ENCODE measurements at places on chromosomes 1 and 21. TPM values are rescaled to one million over a fixed set of nuclear protein-coding genes. Genes with fewer than 3 reads are reported as not detected.

MIXL1 gene
- total RNA-seq, result 6.4 TPM

GRCh38 chr1:187264995-187265602 is 436.4 kb downstream of the PLA2G4A start:
- H3K27ac ChIP-seq, result no peak overlapping the region
- peak; percentile 32 for DNase-seq
- H3K27me3 ChIP-seq, result no peaks in the 10 kb centered on the region
- no peak overlapping the region for H3K4me3 ChIP-seq

- no peaks in the 10 kb centered on the region for H3K4me1 ChIP-seq
- H3K27ac ChIP-seq, result no peak overlapping the region
- H3K36me3 ChIP-seq, result no peaks in the 10 kb centered on the region
- DNase-seq, result no peak
- H3K27me3 ChIP-seq, result no peaks in the 10 kb centered on the region
- no peak overlapping the region for H3K4me3 ChIP-seq
These were observed 50.9 kb downstream of the VANGL2 start for GRCh38 chr1:160451119-160451858.

DNA sequence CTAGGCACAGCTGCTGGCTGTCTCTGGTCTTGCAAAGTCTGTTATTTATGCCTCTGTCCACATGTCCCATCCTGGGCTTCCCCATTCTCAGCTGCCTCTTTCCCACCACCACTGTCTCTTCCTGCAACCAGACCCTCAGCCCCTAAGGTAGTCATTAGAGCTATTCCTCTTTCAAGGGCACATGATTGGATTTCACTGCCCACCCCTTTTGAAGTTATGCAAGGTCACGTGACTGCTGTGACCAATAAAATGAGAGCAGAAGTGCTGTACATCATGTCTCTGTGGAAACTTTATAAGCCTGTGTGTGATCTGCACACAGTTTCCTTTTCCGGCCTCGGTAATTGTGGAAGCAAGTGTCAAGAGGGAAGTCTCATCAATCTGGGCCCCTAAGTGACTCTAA is 136.6 kb upstream of the HMGB4 start:
- no peaks in the 10 kb centered on the region for H3K27me3 ChIP-seq
- H3K4me1 ChIP-seq, result no peaks in the 10 kb centered on the region
- peaks cover 28% of the 10 kb centered on the region for H3K36me3 ChIP-seq
- no peak overlapping the region for H3K27ac ChIP-seq
- no peak for DNase-seq
- H3K4me3 ChIP-seq, result no peak overlapping the region

NID1 gene
- total RNA-seq, result 19.2 TPM

LRRC53 gene
- total RNA-seq, result not detected

DMBX1 gene
- total RNA-seq, result 1.7 TPM

DNA sequence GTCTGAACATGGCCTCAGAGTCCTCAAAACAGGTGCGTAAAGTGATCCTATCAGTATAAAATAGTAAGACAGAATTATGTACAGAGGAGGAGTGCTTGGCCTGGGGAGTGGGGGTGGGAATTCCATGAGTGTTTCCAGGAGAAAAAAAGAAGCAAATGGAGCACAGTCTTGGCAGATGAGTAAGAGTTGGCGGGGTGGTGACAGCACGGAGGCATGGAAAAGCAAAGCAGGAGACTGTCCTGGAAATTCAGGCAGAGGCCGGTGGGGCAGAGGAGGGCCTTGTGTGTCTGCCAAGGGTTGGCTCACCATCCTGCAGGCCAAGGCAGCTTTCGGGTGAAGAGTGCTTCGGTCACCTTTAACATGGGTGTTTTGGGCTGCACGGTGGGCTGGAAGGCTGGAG is 63.4 kb downstream of the OPTC start:
- no peak for DNase-seq
- H3K27me3 ChIP-seq, result no peaks in the 10 kb centered on the region
- no peaks in the 10 kb centered on the region for H3K36me3 ChIP-seq
- peaks cover 41% of the 10 kb centered on the region for H3K4me1 ChIP-seq

- no peaks in the 10 kb centered on the region for H3K27me3 ChIP-seq
- no peak for DNase-seq
- H3K36me3 ChIP-seq, result no peaks in the 10 kb centered on the region
- H3K27ac ChIP-seq, result no peak overlapping the region
- no peak overlapping the region for H3K4me3 ChIP-seq
- H3K4me1 ChIP-seq, result no peaks in the 10 kb centered on the region
These were observed 13.0 kb downstream of the RGS1 start for GRCh38 chr1:192588546-192588945.

DNA sequence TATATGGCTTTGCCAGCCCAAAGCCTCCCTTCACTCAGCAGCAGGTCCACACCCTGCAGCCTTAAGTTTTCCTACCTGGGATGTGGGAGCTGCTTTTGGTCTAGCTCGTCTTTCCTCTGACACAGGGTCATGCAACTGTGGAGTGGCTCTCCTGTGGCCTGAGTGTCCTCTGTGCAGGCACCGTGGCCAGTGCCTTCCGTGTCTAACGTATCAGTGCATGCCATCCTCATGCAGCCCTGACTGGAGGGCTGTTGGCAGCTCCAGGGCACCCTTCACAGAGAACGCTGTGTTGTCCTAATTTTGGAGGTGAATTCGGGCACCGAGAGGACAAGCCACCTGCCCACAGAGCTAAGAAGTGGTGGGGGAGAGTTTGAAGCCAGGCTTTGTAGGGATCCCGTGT is 25.7 kb upstream of the C1orf174 start:
- no peak overlapping the region for H3K4me3 ChIP-seq
- peaks cover 23% of the 10 kb centered on the region for H3K27me3 ChIP-seq
- no peaks in the 10 kb centered on the region for H3K4me1 ChIP-seq
- H3K36me3 ChIP-seq, result peaks cover 78% of the 10 kb centered on the region
- no peak overlapping the region for H3K27ac ChIP-seq

DNA sequence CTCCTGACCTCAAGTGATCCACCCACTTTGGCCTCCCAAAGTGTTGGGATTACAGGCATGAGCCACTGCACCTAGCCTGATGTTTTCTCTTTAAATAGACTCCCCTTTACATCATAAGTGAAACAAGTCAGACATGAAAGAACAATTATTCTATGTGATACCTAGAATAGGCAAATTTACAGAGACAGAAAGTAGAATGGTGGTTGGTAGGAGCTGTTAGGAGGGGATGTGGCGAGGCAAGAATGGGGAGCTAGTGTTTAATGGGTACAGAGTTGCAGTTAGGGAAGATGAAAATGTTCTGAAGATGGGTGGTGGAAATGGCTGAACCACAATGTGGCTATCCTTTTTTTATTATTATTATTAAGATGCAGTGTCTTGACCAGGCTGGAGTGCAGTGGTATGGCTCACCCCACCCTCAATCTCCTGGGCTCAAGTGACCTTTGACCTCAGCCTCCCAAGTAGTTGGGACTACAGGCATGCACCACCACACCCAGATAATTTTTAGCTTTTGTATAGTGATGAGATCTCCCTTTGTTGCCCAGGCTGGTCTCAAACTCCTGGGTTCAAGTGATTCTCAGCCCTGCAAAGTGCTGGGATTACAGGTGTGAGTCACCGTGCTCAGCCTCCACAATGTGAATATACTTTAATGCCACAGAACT is 28.4 kb downstream of the ELF3 start:
- no peak for DNase-seq
- H3K27me3 ChIP-seq, result no peaks in the 10 kb centered on the region
- H3K36me3 ChIP-seq, result no peaks in the 10 kb centered on the region
- H3K4me3 ChIP-seq, result no peak overlapping the region
- no peak overlapping the region for H3K27ac ChIP-seq

GRCh38 chr1:6638226-6638625 is 13.6 kb downstream of the THAP3 start:
- H3K4me3 ChIP-seq, result no peak overlapping the region
- H3K4me1 ChIP-seq, result no peaks in the 10 kb centered on the region
- DNase-seq, result no peak
- H3K27ac ChIP-seq, result no peak overlapping the region

DNA sequence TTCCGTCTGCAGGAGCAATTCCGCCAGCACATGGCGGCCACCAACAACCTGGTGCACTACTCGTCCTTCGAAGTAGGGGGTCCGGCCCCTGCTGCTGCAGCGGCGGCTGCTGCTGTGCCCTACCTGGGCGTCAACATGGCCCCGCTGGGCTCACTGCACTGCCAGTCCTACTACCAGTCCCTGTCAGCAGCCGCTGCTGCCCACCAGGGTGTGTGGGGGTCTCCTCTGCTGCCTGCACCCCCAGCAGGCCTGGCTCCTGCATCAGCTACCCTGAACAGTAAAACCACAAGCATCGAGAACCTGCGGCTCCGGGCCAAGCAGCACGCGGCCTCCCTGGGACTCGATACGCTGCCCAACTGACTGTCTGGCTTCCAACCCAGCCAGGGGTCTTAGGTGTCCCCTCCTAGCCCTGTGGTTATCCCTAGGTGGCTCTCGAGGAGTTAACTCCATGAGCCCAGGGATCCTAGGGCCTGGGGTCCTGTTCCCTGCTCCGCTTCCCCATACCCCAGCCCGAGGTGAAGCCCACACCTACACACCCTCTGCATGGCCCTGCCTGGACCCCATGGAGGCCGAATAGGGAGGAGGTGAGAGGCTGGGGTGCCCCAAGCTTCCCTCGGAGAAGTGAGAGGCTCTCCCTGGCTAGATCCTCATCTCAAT is 22.6 kb downstream of the DMBX1 start:
- no peak overlapping the region for H3K27ac ChIP-seq
- H3K4me1 ChIP-seq, result peaks cover 41% of the 10 kb centered on the region
- H3K36me3 ChIP-seq, result no peaks in the 10 kb centered on the region
- H3K4me3 ChIP-seq, result no peak overlapping the region
- DNase-seq, result no peak
- H3K27me3 ChIP-seq, result peaks cover 37% of the 10 kb centered on the region

GRCh38 chr1:33735624-33736023 is 128.3 kb upstream of the HMGB4 start:
- H3K4me1 ChIP-seq, result peaks cover 11% of the 10 kb centered on the region
- H3K27ac ChIP-seq, result no peak overlapping the region
- no peak for DNase-seq
- no peak overlapping the region for H3K4me3 ChIP-seq
- peaks cover 40% of the 10 kb centered on the region for H3K36me3 ChIP-seq

DNA sequence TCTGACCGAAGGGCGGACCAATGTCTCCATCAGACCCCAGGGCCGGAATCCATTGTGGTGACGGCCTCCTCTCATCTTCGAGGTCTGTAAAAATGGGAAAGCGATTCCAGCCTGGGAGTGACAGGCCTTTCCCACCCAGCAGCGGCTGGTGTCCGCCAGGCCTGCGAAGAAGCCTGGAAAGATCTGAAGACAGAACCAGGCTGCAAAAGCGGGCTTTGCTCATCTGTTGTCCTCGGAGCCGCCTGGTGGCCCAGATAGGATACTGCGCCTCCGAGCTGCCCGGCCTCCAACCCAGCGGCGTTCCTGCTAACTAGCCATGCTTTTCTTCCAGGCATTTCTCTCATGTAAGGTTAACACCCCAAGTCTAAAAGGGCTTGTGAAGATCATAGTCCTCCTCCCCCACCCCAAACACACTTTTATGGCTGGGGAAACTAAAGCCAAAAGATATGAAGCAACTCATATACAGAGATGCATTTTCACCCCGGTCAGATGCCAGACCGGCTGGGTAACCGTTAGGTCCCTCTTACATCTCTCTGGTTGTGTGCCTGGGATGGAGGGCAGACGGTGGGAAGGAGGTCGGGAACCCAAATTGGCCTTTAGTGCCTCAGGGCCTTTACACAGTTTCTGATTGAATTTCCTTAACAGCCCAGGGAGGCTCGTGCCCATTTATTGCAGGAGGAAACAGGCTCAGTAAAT is 1.9 kb upstream of the DHRS3 start:
- peak; percentile 88 for DNase-seq
- H3K27me3 ChIP-seq, result no peaks in the 10 kb centered on the region
- no peaks in the 10 kb centered on the region for H3K36me3 ChIP-seq
- H3K4me1 ChIP-seq, result peaks cover 53% of the 10 kb centered on the region
- no peak overlapping the region for H3K27ac ChIP-seq
- H3K4me3 ChIP-seq, result peak overlapping the region; percentile 98

GRCh38 chr1:84489766-84490165 is 10.7 kb downstream of the RPF1 start:
- DNase-seq, result no peak
- H3K27me3 ChIP-seq, result no peaks in the 10 kb centered on the region
- no peak overlapping the region for H3K27ac ChIP-seq
- H3K36me3 ChIP-seq, result peaks cover 39% of the 10 kb centered on the region
- no peaks in the 10 kb centered on the region for H3K4me1 ChIP-seq

CFHR2 gene
- not detected for total RNA-seq

GNG4 gene
- total RNA-seq, result 40.8 TPM

GRCh38 chr21:45891388-45892155 is 90.0 kb upstream of the COL6A1 start:
- no peaks in the 10 kb centered on the region for H3K4me1 ChIP-seq
- DNase-seq, result no peak
- H3K4me3 ChIP-seq, result no peak overlapping the region
- H3K36me3 ChIP-seq, result no peaks in the 10 kb centered on the region
- no peaks in the 10 kb centered on the region for H3K27me3 ChIP-seq
- no peak overlapping the region for H3K27ac ChIP-seq

DNA sequence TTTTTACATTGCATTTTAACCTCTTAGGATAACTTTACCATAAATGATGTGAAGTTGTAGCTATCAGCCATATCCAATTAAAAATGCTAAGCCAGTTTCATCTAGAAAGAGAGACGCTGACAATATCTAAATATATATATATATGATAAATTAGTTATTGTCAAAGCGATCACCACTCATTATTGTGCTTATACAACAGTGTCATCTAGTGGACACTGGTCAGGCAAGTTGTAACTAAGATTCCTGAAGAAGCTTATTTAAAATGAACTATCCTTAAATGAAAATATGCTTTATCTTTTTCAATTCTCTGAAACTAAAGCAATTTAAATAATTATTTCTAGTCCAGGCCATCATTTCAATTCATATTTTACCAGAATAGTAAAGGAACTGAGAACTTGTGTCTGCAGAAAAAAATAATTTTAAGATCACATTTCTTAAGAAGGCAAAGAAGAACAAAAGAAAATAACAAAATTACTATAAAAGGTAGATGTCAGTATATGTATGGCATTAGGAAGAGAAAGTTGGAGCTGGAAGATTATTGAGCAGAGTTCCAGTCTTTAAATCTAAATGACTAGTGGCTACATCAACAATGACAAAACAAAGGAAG is 193.3 kb upstream of the SNX7 start:
- no peak overlapping the region for H3K4me3 ChIP-seq
- H3K27ac ChIP-seq, result no peak overlapping the region
- no peak for DNase-seq
- H3K4me1 ChIP-seq, result peaks cover 13% of the 10 kb centered on the region

DNA sequence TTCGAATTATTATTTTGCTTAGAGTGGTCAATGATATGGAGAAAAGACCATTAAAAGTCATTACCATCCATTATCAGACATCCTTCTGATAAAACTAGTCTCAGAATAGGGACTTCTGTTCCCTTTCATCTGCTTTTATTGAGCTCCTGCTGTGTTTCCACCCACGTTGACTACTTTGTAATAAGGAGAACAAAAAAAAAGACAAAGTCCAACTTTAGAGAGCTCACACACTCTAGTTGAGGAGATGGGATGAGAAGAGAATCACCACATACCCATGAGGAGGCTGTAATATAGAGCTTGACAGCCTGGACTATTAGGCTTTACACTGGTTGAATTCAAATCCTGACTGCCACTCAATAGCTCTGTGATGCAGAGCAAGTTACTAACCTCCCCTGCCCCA is 27.8 kb upstream of the ALDH9A1 start:
- H3K36me3 ChIP-seq, result peaks cover 5% of the 10 kb centered on the region
- H3K27me3 ChIP-seq, result no peaks in the 10 kb centered on the region
- no peaks in the 10 kb centered on the region for H3K4me1 ChIP-seq
- no peak for DNase-seq

GRCh38 chr1:228487336-228488124 is at the start of gene RNF187:
RNF187 (plus strand) TSS chr1:228487382.
- H3K27ac ChIP-seq, result peak within 1 kb of the TSS; percentile 100
- peaks cover 5% of the 10 kb centered on the region for H3K4me1 ChIP-seq
- no peak for DNase-seq
- H3K36me3 ChIP-seq, result peaks cover 22% of the 10 kb centered on the region
- peak within 1 kb of the TSS; percentile 95 for H3K4me3 ChIP-seq
- no peaks in the 10 kb centered on the region for H3K27me3 ChIP-seq
